NCI-H748 treated with DMSO at 0.1 percent for 48 hours (cell line): ENCODE measurements at places on chromosomes 2 and 18.

GRCh38 chr18:12283256-12283655, 24.8 kb upstream of the TUBB6 start:
- no peak for DNase-seq

DNA sequence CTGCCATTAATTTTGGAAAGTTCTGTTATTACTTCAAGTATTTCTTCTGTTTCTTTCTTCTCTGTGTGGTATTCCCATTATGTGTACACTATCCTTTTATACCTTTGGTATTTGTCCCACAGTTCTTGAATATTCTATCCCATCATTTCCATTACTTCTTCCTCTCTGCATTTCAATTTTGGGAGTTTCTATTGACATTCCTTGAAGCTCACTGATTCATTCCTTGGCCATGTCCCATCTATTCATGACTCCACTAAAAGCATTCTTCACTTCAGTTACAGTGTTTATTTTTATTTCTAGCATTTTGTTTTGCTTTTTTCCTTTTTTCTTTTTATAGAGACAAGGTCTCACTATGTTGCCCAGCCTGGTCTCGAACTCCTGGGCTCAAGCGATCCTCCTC, 30.3 kb downstream of the PROC start:
- DNase-seq = no peak

- DNase-seq = no peak
Observed at GRCh38 chr2:145302451-145302850, 782.5 kb upstream of the ZEB2 start.

- no peak for DNase-seq
Observed at GRCh38 chr2:177445200-177445599, 52.6 kb downstream of the AGPS start.

- DNase-seq = no peak
Observed at GRCh38 chr18:61774846-61775245, 118.0 kb downstream of the RNF152 start.

GRCh38 chr18:79186649-79187048, 117.5 kb downstream of the ATP9B start:
- no peak for DNase-seq

GRCh38 chr2:63790906-63791305, 50.8 kb upstream of the UGP2 start:
- no peak for DNase-seq

DNA sequence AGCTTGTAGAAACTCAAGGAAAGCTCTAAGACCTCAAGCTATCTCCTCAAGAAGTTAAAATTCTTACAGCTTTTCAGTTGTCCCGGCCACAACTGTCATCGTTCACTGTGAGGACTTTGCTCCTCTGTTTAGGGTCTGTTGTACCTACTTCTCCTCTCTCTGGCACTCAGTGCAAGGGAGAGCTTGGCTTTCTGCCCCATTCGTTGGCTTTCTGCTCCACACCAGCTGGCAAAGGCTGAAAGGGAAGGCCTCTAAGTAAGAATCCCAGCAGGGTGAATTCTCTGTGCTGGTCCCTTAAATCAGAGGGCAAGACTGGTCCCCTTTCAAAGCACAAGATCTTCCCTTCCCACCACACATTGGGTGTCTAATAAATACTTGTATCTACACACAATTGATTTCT, 17.3 kb downstream of the ZBTB7C start:
- DNase-seq = no peak

DNA sequence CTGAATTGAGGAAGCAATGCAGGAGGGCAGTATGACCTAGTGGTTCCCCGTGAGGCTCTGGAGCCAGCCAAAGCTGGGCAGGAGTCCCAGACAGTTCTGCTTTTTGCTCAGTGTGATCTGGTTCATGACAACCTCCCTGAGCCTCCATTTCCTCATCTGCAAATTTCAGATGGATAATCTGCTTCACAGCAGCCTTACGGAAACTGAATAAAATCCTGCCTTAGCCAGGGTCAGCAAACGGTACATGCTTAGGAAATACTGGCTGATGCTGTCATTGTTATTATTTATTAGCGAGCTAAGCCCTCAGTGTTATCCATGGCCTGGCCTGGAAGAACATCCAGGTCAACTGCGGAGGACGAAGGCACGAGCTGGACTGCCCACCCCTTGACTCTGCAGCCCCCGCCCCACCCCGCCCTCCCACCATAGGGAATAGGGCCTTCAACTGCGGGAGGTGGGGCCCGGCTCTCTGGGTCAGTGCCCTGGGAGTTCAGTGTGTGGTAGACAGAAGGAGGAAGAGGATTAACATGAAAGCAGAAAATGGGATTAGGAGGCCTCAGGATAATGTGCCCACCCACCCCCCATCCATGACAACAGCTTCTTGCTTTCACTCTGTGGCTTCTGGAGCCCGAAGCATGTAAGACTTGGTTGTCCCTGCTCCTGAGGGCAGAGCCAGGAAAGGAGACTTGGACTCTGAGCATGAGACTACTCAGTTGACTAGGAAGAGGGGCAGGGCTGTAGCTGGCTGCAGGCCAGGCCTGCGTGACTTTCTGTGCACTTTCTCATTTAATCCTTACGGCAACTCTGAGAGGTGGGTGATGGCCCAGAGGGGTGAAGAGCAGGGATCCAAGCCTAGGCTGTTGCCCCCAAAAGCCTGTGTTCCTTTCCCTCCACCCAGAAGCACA, 13.1 kb downstream of the PKDCC start:
- DNase-seq = no peak

DNA sequence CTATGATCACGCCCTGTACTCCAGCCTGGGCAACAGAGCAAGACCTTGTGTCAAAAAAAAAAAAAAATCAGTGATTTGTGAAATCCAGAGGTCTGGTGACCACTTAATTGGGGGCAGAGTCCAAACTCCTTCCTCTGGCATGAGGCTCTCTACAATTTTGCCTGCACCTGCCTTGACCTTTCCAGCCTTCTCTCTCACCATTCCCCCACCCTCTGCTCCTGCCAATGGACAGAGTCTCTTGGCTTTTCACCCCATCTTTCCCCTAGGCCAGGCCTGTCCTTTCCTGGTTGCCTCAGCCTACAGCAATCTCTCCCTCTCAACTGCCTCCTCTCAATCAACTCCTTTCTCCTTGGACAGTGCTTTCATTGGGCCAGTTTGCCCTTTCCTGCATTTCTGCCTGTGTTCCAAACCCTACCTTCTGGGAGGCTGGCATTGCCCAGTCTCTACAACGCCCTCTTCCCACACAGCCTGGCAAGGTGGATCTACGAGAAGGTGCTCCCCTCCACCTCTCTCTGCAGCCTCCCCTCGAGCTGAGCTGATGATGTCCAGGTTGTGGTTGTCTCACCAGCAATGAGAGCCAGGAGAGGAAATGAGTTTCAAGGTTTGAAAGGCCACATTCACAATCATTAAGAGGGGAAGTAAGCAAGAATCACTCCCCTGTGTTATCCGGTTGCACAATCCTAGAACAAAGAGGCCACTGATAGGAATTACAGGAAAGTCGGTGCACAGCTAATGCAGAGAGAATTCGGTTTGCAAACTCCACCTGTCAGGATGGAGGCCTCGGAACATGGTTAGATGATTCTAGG, 39.5 kb upstream of the NPAS2 start:
- DNase-seq = no peak

- no peak for DNase-seq
Observed at GRCh38 chr2:236355911-236356310, 91.7 kb upstream of the ASB18 start.

- no peak for DNase-seq
Observed at GRCh38 chr2:17317439-17317976, 200.7 kb downstream of the RAD51AP2 start.

DNA sequence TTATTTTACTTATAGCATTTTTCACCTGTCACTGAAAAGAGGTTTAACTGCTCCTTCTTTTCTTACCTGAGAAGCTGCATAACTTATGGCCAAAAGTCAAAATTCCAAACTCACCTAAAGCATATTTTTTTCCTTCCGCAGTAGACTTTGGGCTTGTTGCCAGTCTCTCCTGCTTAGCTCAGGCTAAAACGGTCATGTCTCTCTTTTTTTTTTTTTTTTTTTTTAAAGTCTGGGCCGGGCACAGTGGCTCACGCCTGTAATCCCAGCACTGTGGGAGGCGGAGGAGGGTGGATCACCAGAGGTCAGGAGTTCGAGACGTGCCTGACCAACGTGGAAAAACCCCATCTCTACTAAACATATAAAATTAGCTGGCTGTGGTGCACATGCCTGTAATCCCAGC, 113.5 kb downstream of the RTN4 start:
- DNase-seq = no peak

GRCh38 chr18:8660316-8660715, 45.0 kb upstream of the MTCL1 start:
- DNase-seq = no peak

DNA sequence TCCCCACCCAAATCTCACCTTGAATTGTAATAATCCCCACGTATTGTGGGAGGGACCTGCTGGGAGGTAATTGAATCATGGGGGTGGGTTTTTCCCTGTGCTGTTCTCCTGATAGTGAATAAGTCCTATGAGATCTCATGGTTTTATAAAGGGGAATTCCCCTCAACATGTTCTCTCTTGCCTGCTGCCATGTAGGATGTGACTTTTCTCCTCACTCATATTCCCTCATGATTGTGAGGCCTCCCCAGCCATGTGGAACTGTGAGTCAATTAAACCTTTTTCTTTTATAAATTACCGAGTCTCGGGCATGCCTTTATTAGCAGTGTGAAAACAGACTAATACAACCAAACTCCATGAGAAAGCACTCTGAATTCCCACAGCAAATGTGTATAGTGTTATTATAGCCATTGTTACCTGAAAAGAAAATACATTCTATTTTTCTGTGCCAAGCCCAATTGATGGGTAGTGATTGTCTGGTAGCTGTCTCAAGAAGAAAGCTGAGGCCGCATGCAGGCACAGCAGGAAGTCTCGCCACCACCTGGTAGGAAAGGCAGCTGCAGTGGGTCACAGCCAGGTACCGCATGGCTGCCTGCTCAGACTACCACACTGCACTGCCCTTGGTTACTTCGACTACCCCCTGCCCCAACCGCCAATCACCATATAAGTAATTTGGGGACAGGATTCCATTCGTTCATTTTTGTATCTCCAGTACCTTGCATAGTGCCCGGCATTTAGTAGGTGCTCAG, 10.3 kb upstream of the ZBTB7C start:
- no peak for DNase-seq

DNA sequence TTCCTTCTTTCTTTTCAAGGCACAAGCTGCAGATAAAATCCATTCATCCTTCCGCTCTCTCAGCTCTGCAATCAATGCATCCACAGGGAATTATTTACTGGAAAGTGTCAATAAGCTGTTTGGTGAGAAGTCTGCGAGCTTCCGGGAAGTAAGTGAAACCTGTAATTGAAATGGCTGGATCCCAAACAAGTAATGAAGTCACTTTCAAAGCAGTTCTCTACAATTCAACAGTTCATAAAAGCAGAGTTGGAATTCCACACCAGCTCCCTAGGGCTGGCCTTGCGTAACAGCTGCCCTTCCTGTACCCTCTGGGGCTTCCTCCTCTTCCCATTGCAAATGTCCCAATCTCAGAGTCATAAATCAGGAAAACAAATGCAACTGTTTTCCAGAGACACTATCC, 9.6 kb downstream of the SERPINB2 start:
- DNase-seq = no peak

DNA sequence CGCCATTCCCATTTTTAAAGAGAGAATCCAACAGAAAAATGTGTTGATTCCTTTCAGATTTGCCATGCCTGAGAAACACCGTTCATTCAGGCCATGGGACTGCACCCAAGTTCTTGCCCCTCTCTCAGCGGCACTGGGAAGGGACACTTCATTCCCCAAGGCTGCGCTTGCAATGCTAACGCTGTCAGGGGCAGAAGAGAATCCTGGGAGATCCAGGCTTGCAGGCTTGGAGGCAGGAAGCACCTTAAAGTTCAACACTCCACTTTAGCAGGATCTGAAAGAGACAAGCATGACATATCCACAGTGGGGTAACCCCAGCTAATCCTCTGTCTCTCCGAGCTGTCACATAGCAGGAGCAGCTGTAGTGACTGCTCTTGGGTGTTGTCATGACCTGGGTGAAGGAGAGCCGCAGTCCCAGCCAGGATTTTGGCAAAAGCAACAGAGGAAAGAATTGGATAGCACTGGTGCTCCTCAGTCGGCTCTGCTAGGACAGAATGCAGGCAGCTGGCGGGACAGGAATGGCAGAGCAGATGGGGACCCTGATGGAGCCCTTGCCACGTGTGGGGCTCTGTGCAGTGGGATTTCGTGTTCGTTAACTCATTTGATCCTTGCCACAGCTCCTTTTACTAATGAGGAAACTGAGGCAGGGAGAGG, 22.0 kb upstream of the ODC1 start:
- DNase-seq = no peak

GRCh38 chr2:96103761-96104486, 12.4 kb downstream of the ADRA2B start:
- DNase-seq = no peak

- no peak for DNase-seq
Observed at GRCh38 chr2:44975571-44976450, 33.4 kb downstream of the SIX2 start.

DNA sequence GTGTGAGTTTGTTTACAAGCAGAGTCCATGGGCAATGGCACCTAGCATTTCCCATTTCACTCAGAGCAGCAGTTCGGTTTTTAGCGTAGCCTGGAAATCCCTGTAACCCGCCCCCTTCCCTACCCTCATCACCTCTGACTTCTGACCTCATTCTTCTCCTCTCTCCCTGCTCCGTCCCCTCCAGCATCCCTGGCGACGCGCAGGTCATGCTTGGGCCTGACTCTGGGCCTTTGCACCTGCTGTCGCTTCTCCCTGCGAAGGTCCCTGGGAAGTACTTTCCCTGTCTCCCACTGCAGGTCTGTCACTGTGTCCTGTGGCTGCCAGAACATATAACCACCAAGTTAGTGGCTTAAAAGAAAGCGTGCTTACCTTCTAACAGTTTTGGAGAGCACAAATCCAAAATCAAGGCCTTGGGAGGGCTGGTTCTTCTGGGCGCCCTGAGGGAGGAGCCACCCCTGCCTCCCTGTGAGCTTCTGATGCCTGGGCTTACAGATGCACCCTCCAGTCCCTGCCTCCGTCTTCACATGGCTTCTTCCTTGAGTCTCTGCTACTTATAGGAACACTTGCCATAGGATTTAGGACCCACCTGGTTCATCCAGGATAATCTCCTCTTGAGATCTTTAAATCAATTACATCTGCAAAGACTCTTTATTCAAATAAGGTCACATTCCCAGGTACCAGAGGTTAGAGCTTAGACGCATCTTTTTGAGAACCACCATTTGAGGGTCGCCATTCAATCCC, 8.1 kb upstream of the RAB17 start:
- DNase-seq = no peak

- no peak for DNase-seq
Observed at GRCh38 chr2:238104691-238105371, 4.7 kb downstream of the ESPNL start.

GRCh38 chr18:23735021-23735464, 45.8 kb downstream of the LAMA3 start:
- DNase-seq = no peak

DNA sequence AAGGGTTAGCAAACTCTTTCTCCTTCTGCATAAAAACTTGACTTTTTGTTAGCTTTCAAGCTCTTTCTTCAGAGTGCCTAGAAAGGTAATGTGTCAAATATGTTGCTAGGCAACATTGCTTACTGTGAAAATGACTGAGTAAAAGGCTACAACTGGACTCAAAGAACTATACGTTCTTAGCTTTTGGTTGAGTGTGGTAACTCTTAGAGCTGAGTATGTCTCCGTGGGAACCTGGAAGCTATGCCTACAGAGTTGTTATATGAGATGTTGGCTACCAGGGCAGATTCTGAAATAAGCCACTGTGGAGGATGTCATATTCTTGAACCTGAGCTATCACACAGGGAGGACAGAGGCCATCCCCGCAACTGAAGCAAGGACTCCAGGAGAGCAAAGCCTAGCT, 105.5 kb downstream of the ARL6IP6 start:
- DNase-seq = no peak
